ENCODE measurements at places on chromosomes 5 and 9.
A peak's percentile ranks its signal among the peaks of the same experiment; 100 is the strongest.

GRCh38 chr9:112332674-112332976 lies 794 bp downstream of the PTBP3 start:
- DNase-seq, result no peak

DNA sequence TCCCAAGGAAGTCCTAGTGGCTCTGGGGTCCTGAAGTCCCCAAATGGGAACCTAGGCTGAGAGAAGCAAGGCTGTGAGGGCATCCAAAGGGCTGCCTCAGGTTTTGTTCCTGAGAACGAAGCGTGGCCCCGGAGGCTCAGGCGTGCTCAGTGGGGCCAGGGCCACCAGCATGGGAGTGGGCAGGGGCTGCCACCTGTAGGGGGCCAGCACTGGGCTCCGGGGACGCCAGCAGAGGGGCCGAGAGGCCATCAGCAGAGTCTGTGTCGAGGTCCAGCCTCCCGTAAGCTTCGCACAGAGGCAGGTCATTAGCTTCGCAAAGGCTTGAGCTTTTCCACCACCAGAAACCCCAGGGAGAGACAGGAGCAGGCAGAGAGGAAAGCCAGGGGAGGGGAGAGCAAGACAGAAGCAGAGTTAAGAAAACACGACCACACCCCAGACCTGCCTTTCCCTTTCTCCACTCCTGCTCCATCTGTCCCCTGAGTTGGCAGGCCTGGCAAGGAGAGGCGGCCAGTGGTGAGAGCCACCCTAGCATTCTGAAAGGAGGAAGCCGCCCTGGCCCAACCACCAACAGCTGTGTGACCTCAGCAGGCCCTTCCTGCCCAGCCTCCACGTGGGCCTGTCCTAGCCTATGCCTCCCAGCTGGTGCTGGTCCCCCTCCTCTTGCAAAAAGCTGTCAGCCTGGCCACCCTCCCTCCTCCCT lies 5.5 kb upstream of the SURF6 start:
- no peak for DNase-seq

- no peak for DNase-seq
Measured at GRCh38 chr5:151584057-151584937, 6.8 kb downstream of the FAT2 start.

DNA sequence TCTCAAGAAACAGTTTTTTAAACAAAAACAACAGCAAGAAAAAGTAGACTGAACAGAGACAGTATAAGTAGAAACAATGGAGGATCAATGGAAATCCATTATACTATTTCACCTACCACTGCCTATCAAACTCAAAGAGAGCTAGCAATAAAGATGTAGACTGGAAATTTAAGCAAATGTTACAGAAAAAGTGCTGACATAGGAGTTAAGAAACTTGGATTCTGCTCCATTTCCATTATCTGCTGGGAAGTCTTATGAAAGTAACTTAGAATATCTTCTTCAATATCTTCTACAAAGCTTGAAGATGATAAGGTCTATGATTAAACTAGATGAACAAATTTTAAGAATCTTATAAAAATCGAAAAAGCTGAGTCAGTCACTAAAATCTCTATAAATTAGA lies 1469.8 kb upstream of the C9orf72 start:
- DNase-seq, result no peak

- no peak for DNase-seq
Measured at GRCh38 chr5:113053511-113053995, 77.0 kb downstream of the DCP2 start.

GRCh38 chr5:73067213-73067612 lies 53.2 kb upstream of the TMEM171 start:
- peak; percentile 26 for DNase-seq

- no peak for DNase-seq
Measured at GRCh38 chr5:24749701-24750100, 104.9 kb upstream of the CDH10 start.

DNA sequence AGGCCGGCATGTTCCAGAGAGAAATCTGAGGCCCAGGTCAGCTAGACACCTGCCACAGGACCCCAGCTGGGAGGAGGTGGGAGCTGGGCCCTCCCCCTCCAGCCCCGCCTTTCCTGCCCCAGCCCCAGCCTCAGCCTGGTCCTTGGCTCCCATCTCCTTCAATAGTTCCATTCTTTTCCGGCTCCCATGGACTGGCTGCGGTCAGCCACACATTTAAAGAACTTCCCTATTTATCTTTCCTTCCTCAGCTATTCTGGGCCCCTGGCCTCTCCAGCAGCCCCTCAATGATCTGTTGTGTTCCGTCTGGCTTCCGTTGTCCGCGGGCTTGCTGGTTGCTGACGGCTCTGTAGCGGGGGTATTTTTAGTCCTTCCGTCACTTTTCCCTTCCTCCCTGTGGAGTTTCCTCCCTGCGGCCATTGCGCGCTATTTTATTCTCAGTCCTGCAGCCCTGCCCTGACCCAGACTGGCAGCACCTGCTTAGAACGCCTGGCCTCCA lies 73.8 kb downstream of the AMBP start:
- DNase-seq, result peak; percentile 20

- DNase-seq, result no peak
Measured at GRCh38 chr9:120441426-120442307, 138.3 kb downstream of the CDK5RAP2 start.

GRCh38 chr9:86300701-86301100 lies 18.4 kb upstream of the ISCA1 start:
- no peak for DNase-seq

DNA sequence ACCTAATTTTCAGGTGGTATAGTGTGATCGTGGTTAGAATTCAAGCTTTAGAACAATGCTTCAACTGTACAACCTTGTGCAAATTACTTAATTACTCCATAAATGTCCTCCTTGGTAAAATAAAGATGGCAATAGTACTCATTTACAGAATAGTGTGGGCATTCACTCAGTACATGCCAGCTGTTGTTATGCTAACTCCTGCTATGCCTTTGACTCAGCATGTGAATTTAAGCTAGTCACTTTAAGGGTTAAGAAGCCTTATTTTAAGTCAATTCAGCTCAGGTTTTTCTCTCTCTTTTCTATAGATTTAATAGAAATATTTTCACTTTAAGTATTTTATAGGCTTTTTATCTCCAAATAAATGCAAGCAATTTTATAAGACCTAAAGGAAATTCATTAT lies 335.6 kb upstream of the ITGA1 start:
- DNase-seq, result no peak

DNA sequence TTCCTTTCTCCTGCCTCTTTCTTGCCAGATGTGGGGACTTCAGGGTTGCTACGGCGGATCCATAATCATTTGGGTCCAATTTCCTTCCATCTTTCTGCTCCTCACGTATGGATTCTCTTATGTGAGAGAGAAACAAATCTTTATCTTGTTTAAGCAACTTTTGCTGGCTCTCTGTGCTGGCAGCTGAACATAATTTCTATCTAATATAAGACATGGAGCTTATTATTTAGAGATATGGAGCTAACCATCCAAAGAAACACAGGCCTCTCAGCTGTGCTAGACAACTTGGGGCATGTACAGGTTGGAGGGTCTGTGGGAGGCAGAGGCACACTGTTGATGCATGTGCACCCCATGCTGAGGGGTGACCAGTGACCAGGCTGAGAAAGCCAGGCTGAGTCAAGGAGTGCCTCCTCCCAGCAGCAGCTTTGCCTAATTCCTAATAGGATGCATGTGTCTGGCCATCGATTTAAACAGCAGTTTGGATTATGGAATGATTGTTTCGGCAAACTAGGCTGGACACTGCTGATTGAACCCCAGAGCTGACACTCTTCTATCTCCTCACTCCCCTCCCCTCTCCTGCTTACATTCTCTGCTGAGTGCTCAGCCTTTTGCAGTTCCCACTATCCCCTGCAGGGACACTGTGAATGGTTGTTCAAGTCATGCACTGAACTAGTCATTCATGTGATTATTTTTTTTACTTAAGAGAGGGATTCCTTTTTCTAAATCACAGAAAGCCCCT lies 195.8 kb downstream of the ERCC6L2 start:
- DNase-seq, result no peak

- DNase-seq, result no peak
Measured at GRCh38 chr5:127079994-127080491, 6.7 kb upstream of the C5orf63 start.

DNA sequence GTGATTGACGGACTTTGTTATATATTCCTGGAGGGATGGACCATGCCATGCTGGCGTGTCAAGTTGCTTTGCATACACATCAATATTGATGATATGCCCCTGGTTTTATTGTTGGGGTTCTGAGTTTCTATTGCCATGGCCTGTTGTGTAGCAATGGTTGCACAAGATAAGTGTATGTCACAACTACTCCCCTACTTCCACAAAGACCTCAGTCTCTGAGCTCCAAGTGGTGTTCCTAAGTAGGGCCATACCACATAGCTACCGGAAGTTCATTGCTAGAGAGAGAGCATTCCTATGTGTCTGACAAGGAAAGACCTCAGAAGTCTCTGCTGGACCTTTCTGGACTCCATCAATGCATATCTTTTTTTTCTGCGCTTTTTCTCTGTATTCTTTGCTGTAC lies 19.8 kb downstream of the TXNDC8 start:
- no peak for DNase-seq

DNA sequence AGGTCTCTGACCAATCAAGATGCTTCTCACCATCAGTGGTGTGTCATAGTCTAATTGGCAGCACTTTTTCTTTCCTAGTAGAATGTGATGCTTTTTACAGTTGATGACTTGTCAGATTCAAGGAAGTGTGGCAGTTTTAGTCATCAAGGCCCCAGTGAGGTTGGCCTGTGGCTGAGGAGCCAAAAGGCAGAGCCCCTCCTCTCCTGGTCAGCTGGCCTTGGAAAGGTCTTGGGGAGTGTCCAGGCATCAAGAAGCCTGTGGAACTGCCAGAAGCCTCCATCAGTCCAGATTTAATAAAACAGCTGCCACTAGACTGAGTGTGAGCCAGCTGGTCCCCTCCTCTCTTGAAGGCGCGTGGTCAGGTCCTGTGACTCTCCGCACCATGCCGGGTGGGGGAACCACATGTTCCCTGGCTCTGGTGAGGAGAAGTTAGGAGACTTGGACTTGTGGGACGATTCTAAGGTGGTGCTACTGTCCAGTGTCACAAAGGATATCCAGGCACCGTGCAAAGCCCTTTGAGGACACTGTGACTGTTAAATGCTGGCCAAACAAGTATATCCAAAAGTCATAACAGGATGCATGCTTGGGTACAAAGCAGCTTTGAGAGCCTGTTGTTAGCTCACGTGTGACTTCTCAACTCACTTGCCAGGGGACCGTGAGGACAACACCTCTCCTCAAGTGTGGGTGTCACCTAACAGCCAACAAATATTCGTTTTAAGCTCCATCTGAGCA lies 6.1 kb upstream of the ANGPTL2 start:
- DNase-seq, result no peak

GRCh38 chr9:124941679-124942561 lies 1.0 kb upstream of the GOLGA1 start:
- no peak for DNase-seq

DNA sequence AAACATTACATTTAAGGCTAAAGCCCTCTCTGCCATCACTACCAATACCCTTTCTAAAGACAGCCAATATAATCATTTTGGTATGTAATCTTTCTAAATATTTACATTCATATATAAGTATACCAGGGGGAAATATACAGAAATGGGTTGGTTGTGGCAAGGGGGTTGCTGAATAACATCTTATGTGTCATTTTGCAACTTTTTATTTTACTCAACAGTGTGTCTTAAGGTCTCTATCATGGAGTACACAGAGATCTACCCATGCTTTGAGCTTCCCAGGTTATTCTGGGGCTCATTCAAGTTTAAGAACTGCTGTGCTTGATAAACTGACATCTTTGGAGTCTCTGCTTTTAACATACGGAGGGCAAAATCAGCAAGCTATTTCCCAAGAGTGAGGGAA lies 7.4 kb upstream of the FAT2 start:
- no peak for DNase-seq

GRCh38 chr5:98510143-98510985 lies 263.1 kb upstream of the RGMB start:
- DNase-seq, result no peak

- DNase-seq, result no peak
Measured at GRCh38 chr5:32044434-32044833, 129.7 kb downstream of the GOLPH3 start.

DNA sequence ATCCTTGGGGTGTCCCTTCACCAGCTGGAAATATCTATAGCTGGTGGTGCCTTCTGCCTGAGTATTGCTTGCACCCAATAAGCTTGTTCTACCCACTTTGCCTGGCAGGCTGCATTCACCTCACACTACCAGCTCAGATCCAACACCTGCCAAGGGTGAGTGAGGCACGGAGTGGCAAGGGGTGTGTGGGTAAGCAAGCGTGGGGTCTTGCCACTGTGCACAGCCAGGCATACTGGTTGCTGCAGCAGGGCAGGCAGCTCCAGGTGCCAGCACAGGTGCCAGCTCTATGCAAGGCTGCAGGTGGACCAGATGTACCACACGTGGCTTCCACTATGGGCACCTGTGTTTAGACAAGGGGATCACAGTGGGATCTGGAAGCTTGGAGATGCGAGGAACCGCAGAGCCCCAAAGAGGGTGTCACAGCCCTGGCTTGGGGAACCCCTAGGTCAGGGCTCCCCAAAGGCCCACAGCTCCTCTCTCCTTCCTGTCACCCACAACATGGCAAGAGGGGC lies 167.7 kb upstream of the MRPS30 start:
- no peak for DNase-seq

DNA sequence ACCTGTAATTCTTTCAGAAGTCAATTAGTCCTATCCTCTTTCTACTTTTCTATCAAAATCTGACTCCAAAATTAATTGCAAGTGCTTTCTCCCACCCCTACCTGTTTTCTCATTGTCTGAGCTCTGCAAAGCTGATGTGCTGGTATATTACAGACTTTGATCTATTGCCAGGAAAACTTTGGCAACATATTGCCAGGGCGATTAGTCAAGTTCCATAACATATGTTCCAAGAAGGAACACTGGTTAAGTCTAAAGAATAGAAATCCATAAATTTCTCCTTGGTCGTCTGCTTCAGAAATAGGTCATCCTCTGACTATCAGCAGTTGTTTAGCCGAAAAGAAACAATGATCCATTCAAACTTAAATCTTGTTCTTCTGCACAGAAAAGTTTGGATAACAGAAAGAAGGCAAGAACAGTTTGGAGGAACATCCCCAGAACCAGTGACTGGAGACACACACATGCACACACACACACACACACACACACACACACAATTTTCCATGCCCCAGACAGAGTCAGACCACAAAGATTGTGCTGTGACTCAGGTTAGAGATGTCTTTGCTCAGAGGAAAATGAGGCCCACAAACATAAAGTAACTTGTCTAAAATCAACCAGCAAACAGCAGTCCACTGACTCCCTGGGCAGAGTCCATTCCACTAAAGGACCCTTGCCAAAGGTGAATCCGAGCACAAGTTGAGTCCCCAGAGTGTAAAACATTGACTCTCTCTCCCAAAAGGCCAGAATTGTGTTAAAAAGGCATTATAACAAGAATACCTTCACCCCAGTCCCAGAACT lies 202.1 kb downstream of the DEPDC1B start:
- no peak for DNase-seq

GRCh38 chr5:124842725-124843595 lies 96.5 kb upstream of the ZNF608 start:
- DNase-seq, result no peak
